T47D (cell line): ENCODE measurements at places on chromosomes 4 and X.

DNA sequence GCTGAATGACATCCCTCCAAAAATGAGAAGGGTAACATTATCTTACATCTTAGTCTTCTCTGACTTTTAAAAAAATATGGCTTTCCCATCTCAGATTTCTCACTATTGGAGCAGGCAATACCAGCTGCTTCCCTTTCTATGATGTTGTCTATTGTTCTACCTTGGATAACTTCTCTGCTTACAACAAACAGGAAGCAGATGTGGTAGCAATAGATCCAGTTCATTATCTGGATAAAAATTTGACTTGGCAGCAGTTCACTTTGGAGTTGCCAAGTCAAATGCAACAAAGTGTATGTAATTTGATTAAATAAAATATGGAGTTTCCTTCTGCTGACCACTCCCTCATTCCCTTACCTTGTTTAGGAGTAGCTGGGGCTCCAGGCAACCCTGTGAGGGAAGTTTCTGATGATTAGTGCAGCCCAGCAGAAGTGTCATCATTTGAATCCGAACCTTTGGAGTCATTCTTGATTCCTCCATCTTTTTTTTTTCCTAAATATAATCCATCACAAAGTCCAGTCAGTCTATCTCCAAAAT, 72.0 kb upstream of the GPRIN3 start:
- no peak for DNase-seq

- DNase-seq = peak; percentile 75
These were observed 64.8 kb upstream of the STOX2 start for GRCh38 chr4:183840311-183840710.

GRCh38 chr4:160180211-160180610, 1077.3 kb downstream of the RAPGEF2 start:
- DNase-seq = no peak

GRCh38 chrX:136209016-136209738, 42.0 kb downstream of the MAP7D3 start:
- DNase-seq = no peak

- DNase-seq = no peak
These were observed 4.1 kb downstream of the PITX2 start for GRCh38 chr4:110618581-110619462.

GRCh38 chr4:3705236-3705987, 60.8 kb upstream of the ADRA2C start:
- no peak for DNase-seq

- no peak for DNase-seq
These were observed 74.1 kb downstream of the ARSJ start for GRCh38 chr4:113905301-113905700.

GRCh38 chrX:54710920-54711319, 87.1 kb downstream of the ITIH6 start:
- no peak for DNase-seq

DNA sequence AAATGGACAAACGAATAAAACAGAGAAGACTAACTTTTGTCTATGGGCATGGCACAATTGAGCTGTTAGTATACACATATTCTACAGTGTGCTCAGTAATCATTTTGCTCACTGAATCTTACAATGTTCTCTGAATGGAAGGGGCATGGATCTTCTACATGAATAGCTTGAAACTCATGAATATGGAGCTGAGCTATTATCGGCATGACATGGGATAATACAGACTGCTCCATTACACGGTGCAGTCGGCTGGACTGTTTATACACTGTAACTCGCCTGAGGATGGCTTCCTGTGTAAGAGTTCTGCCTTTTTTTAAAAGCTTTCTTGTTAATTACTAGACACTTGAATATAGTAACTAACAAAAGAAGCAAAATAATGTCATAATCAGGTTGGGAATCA, 368.5 kb upstream of the MAD2L1 start:
- DNase-seq = no peak

GRCh38 chrX:43847352-43847751, 34.9 kb downstream of the MAOB start:
- DNase-seq = no peak

GRCh38 chr4:15688051-15688450, 6.4 kb downstream of the FAM200B start:
- no peak for DNase-seq
